ENCODE measurements at places on chromosomes 16 and 17.

- DNase-seq = no peak
These were observed 1.2 kb downstream of the NEUROD2 start for GRCh38 chr17:39606434-39607056.

DNA sequence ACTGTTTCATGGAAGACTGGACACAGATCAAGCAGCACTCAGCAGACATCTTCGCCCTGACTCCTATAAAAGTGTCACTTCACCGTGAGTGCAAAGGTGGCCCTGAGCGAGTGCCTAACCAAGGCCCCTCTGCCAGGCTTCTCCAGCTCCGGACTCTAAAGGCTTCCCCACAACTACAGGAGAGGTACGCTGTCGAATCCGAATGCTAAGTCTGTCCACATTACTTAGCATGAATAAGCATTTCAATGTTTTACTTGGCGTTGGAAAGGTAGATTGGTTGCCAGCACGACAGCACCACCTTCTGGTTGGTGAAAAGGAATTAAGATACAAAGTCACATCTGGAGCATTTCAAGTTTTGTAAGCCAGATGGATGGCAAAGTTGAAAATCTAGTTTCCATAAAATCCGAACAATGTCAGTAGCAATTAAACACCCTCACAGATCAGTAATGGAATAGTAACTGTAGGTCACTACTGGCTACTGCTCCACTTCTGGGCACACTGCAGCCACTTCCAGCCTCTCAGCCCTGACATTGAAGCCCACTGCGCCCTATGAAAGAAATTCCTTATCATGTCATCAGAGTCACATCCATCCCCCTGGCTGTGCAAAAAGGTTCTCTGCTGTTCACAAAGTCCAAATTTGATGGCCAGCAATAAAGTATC lies 100.9 kb downstream of the PARN start:
- peak; percentile 60 for DNase-seq

GRCh38 chr16:13542284-13542683 lies 377.7 kb upstream of the ERCC4 start:
- DNase-seq = no peak

GRCh38 chr16:21226749-21227148 lies 6.8 kb upstream of the ANKS4B start:
- no peak for DNase-seq

DNA sequence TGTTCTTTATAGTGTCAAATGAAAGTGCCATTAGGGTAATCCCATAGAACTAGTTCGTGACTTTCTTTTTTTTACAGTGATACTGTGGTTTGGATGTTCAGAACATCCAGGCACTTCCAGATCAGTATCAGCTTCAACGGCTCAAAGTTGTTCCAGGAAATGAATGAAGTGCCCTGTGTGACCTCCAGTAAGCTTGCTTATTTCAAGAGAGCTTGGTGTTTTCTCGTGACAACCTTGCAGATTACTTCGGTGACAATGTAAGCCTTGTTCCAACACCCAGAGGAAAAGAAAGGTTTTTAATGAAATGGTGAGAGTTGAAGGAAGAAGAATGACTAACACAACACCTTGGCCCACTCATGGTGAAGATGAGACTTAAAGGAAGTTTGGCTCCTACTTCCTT lies 16.0 kb upstream of the KCNJ16 start:
- no peak for DNase-seq

- no peak for DNase-seq
These were observed 83.9 kb upstream of the FBXO47 start for GRCh38 chr17:39051001-39051585.

- DNase-seq = no peak
These were observed 6.1 kb upstream of the STAC2 start for GRCh38 chr17:39231591-39232551.

- DNase-seq = no peak
These were observed 143.7 kb downstream of the ABCC12 start for GRCh38 chr16:48011878-48012658.

GRCh38 chr16:68744744-68745280 lies 7.7 kb downstream of the CDH1 start:
- peak; percentile 91 for DNase-seq

DNA sequence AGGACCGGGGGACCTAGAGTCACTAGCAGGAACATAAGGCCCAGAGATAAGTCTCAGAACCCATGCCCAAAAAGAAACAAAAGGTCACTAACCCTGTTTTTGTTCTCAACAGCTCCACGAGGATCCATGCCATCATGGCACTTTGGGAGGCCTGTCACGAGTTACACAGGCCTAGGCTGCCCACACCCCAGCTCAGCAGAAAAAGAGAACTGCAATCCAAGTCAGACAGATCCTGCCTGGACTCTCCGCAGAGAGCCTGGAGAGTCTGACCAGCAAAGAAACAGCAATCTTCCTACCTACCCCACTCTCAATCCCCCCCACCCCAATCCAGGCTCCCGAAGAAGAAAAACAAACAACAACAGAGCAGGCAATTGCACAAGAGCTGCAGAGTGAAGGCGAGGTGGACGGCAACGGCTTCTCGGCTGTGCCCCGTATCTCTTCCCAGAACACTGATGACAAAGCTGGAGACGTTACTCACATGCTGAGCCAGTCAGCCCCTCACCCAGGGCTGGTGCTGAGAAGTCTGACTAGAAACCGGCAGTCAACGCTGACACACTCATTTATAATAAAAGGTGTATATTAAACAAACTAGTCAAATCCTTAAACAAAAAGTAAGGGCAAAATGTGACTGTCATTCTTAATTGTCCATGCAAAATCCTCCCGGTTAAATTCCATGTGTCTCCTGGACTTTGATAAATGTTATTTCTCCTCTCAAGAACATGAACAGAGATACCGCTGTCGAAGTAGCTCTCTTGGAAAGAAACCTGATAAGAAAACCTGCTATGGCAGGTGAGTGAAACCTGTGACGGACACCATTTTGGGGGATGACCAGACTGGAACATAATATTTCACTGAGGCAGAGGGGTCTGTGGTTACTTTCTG lies 89.3 kb downstream of the SMG6 start:
- no peak for DNase-seq

DNA sequence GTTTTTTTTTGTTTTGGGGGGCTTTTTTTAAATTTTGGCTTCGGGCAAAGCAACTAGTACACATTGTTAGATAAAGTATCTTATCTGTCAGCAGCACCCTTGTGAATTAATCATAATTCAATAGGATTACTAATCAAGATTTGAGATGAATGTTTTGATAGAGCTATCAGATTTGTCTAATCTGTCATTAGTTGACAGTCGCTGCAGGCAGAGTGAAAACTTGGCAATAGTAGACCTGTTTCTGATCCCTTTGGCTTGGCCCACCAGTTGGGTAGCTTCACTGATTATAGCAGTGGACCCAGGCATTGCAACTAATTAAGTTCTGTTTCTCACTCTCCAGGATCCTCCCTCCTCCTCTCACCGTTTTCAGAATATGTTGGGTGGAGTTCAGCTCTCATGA lies 258.6 kb downstream of the IRX3 start:
- DNase-seq = no peak

GRCh38 chr16:3536851-3537250 lies 36.0 kb downstream of the CLUAP1 start:
- DNase-seq = no peak

DNA sequence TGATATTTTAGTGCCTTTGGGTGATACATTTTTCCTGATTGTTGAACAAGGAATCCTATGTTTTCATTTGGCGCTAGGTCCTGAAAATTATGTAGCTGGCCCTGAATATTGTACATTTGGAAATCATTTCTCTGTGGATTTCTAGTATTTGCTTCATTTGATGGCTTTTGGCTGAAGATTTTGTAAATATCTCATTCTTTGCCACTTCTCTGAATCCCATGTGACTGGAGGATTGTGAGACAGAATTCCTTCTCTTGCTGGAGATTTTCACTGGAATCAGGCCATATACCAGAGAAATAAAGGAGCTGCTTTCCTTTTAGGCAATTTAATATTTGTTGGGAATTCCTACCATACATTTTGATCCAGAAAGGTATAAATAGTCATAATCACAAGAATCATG lies 8.6 kb downstream of the KRT28 start:
- DNase-seq = no peak

- DNase-seq = no peak
These were observed 477.1 kb downstream of the TOX3 start for GRCh38 chr16:52069866-52070265.

- DNase-seq = no peak
These were observed 484.6 kb downstream of the KIF2B start for GRCh38 chr17:54307351-54307750.

- DNase-seq = no peak
These were observed 64.7 kb downstream of the MRC2 start for GRCh38 chr17:62692159-62692651.
